ENCODE measurements at places on chromosomes 1 and 21.

- no peak for DNase-seq
These were observed 34.7 kb downstream of the CSMD2 start for GRCh38 chr1:34130306-34130705.

- no peak for DNase-seq
These were observed 131.2 kb downstream of the PIK3R3 start for GRCh38 chr1:46001081-46001785.

- DNase-seq = no peak
These were observed 197.8 kb upstream of the USP25 start for GRCh38 chr21:15531986-15532385.

DNA sequence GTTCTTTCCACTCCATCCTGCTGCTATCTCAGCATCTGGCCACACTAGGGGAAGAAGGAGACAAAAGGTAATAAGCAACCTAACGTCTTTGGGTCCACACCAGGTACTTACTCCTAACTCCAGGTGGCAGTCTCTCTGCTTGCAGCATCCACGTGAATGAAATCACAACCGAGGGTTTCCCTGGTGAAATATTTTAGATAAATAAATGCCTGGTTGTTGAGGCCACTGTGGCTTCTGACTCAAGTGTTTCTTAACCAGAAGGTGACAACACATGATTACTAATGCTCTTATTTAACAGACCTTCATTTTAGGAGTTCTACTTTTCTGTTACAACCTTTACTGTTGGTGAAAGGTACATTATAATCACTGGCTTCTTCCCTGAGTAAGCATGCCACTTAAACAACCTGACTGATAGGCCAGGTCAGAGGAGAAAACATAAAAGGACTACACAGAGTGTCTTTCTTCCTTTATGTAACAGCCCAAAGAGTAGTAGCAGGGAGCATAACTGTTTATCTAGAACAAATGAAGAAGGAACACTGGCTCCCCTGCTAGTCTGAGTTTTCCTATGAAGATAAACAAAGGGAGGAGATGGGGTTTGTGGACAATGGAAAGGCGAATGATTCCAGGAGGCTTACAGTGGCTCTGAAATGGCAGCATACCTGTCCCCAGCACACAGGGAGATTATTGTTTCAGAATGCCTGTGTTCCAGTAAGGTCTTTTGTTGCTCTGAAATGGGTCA is 59.9 kb downstream of the SYT6 start:
- DNase-seq = no peak

DNA sequence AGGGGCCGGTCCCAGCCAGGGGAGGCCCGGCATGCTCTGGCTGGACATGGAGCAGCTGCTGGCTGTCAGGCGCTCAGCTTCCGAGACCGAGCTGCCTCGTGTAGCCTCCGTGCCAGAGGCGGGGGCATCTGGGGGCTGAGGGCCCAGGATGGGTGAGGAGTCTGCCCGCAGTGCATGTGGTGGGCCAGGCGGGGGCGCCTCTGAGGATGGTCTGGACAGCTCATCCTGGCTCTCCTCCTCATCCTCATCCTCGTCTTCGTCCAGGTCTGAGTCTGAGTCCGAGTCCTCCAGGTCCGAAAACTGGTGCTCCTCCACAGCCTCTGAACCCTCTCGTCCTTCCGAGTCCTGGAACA is 28.9 kb upstream of the EDN2 start:
- DNase-seq = no peak

- DNase-seq = no peak
These were observed at the start of gene MEGF6 for GRCh38 chr1:3611170-3612019. Gene MEGF6, minus strand, starts transcription at chr1:3611508. Its CDS starts 240 bp downstream, at chr1:3611268.

DNA sequence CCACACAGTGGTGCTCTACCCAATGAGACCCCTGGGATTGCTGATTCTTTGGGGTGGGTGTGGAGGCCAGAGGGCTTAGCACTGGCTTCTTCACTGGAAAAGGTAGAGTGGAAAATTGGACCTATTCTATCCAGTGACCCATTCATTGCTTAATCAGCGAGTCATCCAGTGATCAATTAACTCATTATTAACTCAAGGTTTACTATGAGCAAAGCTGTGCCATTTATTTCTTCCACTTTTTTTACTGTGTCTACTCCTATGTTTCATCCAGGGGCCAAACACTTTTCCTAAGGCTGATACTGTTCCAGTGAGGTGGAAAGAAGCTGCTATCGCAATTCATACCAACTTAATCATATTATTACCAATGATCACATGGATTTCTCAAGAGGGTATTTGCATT is 363.9 kb downstream of the RPS6KC1 start:
- DNase-seq = no peak

DNA sequence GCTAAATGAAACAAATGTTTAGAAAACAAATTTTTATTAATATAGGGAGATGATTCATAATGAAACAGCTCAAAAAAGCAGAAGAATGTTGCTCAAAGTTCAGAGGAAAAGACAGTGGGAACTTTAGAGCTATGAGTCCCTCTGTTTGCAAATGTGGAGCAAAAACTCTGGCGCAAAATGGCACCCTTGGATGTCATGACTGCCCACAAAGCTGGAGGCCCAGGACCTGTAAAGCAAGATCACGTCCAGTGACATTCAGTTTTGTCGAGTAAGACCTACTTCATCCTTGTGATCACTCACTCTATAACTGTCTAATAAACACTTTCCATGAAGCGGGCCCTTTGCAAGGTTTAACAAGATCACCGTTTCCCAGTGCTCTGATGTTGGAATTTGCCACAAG is 9.1 kb upstream of the EXO1 start:
- no peak for DNase-seq

DNA sequence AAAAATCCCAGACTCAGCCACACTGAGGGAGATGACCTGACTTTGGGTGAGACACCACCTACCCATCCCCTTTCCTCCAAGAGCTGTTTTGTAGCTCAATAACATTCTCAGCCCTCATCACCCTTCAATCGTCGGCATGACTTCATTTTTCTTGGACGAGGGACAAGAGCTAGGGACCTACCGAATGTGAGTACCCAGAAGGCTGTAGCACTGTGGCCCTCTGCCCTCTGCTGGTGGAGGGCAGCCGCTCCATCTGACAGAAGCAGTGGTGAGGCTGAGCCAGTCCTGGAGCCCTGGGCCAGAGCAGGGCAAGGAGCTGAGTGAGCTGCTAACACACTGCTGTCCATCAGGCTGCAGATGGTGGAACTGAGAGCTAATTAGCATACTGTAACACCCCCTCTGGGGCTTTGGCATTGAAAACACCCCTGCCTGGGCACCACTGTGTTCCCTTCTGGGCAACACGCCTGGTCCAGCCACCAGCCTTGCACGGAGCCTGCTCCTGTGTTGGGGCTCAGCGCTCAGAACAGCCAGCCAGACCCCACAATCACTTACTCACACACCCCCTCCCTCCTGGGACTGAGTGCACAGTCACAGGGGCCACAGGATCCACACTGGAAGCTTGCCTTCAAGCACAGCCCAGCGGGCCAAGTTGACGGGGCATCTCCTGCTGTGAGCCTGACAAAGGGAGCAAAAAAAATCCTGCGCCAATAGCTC is 18.3 kb upstream of the ALPL start:
- peak; percentile 7 for DNase-seq

DNA sequence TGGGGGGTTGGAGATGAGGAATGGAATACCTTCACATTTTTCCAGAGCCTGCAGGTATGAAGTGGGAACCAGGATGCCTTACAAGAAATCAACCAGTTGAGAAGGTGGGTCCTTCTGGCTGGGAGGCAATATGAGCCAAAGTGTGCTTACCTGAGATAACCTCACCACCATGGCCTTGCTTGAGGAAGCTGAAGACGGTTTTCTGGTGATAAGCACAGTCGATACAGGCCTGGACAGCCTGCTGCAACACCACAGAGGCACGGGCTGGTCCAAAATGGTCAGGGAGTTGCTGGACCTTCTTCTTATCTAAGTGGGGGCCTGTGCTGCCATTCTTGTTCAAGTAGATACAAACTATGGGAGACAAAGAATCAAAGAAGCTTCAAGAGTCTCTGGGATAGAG is 27.0 kb upstream of the SLFNL1 start:
- no peak for DNase-seq
